ENCODE measurements at places on chromosomes 5 and 9.

- peak; percentile 70 for DNase-seq
Observed at GRCh38 chr9:71604197-71605063, 163.9 kb downstream of the CEMIP2 start.

DNA sequence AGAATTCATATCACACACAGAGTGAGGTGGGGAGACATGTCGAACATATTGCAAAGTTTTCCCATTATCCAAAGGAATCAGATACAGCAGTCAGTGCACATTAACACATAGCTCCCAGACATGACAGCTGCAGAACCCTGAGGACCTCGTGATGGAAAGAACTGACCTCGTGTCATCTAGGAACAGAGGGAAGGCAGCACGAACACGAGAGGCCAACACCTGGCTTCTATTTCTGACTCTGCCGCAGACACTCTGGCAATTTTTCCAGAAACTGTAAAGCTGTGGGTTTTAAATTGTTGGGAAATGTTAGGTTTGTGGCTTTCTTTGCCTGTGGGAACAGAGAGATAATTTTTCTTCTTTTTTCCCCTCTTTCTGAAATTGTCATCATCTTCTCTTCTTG is 315.0 kb upstream of the PIK3R1 start:
- no peak for DNase-seq

- DNase-seq = no peak
Observed at GRCh38 chr5:150372639-150373038, 15.1 kb downstream of the TCOF1 start.

DNA sequence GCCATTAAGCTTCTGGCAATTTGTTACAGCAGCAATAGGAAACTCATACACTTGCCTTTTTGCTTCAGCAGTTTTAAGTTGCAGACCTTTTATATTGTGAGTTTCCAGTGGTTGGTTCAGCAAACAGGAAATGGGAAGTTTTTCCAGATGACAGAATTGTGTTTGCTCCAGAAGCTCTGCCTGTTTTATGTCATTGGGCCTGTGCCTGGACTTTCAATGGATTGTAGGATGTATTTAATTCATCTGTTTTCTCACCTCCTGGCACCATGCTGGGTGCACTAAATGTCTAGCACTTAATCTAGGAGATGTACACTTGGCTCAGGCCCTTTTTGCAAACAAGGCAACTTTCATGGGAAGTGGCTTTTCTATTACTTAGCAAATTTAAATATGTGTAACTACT is 100.4 kb upstream of the CLINT1 start:
- DNase-seq = no peak

- no peak for DNase-seq
Observed at GRCh38 chr5:124630767-124631704, 115.4 kb downstream of the ZNF608 start.

DNA sequence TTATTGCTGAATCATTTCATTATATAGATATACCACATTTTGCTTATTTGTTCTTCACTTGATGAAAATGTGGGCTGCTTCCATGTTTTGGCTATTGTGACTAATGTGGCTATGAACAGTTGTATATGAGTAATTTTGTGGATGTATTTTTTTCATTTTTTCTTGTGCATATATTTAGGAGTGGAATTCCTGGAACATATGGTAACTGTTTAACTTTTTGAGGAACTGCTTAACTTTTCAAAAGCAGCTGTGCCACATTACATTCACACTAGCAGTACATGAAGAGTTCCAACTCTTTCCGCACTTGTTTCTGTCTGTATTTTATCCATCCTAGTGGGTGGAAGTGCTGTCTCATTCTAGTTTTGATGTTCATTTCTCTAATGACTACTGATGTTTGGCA is 67.8 kb downstream of the JAK2 start:
- no peak for DNase-seq

- DNase-seq = no peak
Observed at GRCh38 chr9:38024036-38024681, 44.9 kb downstream of the SHB start.

GRCh38 chr9:17958363-17958762 is 379.5 kb downstream of the SH3GL2 start:
- DNase-seq = no peak

DNA sequence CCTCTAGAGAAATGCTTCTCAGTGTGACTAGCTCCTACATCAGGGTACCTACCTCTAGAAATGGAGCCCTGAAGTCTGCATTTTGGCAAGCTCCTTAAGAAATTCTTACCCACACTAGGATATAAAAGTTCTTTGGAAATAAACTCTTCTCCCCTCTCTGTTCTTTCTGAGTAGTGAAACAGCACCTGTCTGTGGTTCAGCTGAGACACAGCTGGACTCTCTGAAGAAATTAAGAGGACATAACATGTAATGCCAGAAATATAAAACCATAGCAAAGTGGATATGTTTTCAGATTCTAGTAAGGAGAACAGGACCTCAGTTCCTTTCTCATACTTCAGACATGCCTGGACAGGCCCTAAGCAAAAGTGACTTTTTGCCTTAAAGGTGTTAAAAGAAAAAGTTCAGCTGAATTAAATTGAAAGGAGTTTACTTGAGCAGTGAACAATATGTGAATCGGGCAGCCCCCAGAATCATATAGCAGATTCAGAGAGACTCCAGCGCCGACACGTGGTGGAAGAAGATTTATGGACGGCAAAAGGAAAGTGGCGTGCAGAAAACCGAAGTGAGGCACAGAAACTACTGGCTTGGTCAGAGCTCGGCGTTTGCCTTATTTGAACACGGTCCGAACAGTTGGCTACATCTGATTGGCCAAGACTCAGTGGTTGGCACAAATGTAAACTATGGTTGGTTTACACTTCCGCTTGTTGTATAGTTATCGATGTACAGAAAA is 64.5 kb downstream of the PRKACG start:
- DNase-seq = no peak

DNA sequence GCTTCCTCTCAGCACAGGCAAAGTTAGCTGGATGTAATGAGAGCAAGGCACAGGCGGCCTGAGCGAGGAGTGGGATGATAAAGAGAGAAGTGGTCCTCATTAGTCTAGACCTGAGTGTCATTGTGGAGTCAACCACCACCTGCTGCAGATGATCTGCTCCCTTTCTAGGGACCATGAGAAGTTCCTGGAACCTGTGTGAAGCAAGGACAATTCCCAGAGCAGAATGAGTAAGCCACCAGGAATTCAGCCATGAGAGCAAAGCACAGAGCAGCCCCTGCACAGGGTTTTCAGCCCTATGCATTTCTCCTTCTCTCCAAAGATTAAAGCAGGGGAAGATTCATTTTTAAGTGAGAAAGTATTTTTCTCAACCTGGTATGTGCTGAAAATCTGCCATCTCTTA is 146.8 kb upstream of the SPEF2 start:
- no peak for DNase-seq

- DNase-seq = no peak
Observed at GRCh38 chr5:25025831-25026230, 381.1 kb upstream of the CDH10 start.

DNA sequence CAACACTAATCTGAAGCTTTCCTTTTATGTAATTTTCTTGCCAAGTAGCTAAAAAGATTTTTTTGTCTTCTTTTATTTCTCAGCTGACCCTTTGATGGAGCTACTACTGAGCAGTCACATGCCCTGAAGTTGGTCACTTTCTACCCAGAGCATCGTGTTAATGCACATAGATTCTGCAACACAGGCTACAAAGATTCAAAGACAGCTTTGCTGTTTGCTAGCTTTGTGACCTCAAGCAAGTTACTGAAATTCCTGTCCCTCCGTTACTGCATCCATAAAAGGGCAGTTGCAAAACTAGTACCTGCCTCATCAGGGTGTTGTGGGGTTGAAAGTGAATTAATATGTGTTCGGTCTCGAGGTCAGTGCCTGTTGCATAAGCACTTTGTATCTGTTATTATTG is 179.9 kb downstream of the GAS1 start:
- no peak for DNase-seq

DNA sequence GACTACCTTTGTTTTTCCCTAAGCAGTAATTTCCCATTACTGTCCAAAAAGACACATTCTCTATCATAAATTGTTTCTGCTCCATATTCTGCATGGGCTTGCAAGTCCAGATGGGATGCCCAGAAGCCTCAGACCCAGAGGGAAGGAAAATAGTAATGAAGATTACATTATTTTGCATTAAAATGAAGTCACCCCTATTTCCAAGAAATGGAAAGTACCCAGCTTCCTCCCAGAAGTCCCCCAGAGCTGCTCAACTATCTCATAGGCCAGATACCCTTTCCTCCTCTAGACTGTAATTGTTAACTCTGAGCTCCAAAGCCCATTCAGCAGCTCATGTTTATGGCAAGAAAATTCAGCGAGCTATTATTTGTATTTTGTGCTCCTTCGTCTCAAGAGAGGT is 159.5 kb downstream of the GLIS3 start:
- no peak for DNase-seq

DNA sequence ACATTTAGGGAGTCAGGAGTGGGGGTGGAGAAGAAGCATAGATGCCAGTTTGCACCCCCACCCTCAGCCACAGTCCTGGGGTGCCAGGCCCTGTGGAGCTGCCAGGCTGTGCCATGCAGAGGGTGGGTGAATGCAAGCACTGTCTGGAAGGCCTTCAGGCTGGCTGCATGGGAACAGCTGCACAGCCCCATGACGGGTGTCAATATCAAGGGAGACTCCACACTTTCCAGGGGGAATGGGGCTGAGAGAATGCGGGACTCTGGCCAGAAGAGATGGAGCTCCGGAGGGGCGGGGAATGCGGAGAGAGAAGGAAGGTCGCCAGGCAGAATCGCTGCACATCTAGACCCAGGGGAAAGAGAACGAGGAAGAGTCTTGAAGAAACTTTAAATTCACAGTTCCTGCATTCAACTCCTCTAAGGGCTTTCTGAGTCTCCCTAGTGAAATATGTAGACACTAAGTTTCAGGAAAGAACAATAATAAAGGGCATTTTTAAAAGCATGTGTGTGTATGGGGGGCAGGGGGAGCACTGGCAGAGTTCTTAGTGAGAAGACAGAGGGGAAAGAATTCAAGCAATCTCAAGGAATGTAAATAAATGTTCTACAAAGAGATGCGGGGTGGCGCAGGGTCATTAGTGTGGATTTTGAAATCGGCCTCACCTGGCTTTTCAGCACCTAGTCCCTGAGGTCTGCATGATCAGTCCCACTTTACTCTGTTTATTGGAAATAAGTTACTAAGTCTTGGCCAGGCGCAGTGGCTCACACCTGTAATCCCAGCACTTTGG is 59.1 kb downstream of the BOD1 start:
- no peak for DNase-seq

- no peak for DNase-seq
Observed at GRCh38 chr5:174852143-174852542, 127.8 kb downstream of the MSX2 start.

DNA sequence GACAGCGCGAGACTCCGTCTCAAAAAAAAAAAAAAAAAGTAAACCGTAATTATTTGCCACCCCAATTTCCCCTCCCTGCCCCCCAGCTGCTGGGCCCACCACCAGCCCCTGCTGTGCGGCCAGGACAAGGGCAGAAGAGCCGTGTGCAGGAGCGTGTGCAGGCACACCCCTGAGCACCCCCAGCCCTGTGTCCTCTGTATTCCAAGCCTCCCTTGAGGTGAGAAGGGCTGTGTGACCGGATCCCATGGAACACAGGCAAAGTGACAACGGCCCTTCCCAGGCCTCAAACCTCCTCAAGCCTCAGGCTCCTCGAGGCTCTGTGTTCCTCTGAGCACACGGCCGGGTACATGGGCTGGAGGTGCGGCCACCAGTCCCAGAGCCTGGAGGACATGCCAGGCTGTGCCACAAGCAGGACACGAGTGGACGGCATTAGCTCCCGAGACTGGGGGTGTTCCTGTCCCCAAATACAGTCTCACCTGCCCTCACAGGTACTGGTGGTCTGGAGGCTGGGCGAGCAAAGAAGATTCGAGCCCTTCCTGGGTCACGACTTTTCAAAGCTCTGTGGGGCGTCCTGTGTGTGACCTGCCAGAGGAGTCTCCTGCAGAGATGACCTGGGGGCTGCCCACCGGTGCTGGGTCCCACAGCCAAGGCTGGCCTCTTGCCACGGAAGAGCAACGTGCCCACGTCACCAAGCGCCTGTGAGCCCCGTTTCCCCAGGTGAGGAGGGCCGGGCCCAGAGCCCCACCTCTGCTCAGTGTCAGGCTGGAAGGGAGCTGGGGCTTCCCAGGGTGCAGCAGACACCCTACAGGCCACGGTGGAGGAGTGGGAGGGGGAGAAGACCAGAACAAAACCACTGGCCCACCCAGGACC is 47.1 kb upstream of the SIMC1 start:
- DNase-seq = no peak

GRCh38 chr5:72183101-72183520 is 75.8 kb downstream of the MAP1B start:
- DNase-seq = no peak

DNA sequence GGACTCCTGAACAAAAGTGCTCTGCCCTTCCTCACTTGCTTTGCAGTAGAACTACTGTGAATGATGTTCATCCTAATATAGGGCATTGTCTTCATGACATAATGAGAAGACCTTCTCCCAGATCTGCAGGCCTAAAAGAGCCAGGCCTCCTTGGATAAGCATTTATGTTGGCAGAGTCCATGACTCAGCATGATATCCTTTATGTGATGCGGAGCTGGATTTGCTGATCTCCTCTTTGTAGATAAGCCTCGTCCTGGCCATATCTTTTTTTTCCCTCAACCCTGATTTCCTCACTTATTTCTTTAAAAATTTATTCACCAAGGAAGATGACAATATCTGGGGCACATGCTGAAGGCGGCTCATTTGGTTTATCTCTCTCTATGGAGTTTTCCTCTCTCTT is 62.4 kb upstream of the TAS2R1 start:
- DNase-seq = no peak

DNA sequence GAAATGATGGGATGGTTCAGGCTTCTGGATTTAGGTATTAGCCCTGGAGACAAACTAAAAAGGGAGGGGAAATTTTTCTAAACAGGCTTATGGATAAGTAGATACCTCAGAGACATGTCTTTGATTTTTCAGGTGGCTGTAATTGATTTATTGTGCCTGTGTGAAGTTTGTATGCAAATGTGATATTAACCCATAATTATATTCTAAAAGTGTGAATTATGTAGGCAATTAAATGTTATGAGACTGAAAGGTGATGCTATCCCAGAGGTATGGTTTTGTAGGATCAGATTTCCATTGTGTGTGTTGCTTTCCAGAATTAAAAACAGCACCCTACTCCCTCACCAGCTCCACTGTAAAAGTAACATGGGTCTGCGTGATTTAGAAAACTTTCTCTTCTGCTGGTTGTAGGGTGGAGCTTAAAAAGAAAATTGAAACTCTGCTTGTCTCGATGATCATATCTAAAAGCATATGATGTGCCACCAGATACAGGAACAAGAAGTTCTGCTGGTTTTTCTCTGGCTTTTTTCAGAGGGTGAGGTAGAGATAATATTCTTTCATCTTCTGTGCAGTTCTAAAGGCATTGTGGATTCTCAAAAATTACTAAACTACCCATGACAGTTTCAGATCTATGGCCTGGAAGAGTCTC is 71.8 kb upstream of the TAF11L2 start:
- DNase-seq = no peak

- DNase-seq = no peak
Observed at GRCh38 chr9:113563826-113564497, 100.4 kb downstream of the RGS3 start.

- DNase-seq = no peak
Observed at GRCh38 chr5:123515904-123516303, 3.9 kb downstream of the CSNK1G3 start.

GRCh38 chr9:122464633-122465567 is 12.8 kb downstream of the OR1J1 start:
- peak; percentile 44 for DNase-seq

GRCh38 chr5:126778675-126779403 is 1.9 kb downstream of the LMNB1 start:
- no peak for DNase-seq

GRCh38 chr9:35619800-35620158 is 1.6 kb upstream of the CD72 start:
- DNase-seq = no peak
